Progenitor cell of endocrine pancreas (in vitro differentiated cells): ENCODE measurements at places on chromosomes 16 and 17.

DNA sequence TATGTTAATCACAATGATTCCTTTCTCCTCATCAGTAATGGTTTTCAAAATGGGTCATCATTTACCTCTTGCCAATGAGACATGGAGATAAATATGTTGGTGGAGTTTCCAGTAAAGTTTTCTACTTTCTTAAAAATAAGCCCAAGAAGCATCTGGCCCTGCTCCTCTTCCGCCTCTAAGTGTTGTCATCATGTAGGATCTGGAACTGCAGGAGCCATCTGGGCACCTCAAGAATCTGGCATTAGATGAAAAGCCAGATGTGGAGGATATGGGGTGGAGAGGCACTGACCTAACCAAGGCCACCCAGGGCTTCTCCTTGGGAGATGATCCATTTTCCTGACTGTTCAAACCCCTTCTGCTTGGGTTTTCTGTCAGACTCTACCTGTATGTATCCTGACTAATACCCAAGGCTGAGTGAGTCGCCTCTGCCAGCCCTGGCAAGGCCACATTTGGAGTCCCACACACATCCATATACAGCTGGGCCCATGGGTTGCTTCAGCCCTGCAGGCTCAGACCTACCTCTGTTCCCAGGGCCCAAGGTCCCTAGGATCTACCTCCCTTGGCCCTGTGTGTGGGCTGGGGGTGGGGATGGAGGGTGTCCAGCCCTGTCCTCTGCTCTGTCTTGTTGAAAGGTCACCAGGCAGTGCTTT is 24.6 kb downstream of the CCDC182 start:
- DNase-seq, result no peak

DNA sequence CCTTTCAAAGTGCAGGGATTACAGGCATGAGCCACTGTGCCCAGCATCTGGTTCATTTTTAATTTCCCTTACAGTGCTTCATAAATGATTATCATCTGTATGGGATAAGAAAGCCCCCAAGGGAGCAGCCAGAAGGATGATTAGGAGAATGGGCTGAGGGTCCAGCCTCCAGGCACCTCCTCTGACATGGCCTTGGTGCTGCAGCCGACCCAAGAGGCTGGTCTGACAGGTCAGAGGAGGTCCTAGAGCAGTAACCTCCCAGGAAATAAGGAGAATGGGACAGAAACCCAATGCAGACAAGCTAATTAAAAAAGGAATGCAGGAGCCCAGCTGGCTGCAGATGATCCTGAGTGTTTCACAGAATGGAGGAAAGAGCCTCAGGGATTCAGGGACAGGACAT is 29.0 kb downstream of the MRC2 start:
- DNase-seq, result no peak

- DNase-seq, result no peak
Observed at GRCh38 chr17:39688945-39689344, 1.1 kb upstream of the PGAP3 start.

DNA sequence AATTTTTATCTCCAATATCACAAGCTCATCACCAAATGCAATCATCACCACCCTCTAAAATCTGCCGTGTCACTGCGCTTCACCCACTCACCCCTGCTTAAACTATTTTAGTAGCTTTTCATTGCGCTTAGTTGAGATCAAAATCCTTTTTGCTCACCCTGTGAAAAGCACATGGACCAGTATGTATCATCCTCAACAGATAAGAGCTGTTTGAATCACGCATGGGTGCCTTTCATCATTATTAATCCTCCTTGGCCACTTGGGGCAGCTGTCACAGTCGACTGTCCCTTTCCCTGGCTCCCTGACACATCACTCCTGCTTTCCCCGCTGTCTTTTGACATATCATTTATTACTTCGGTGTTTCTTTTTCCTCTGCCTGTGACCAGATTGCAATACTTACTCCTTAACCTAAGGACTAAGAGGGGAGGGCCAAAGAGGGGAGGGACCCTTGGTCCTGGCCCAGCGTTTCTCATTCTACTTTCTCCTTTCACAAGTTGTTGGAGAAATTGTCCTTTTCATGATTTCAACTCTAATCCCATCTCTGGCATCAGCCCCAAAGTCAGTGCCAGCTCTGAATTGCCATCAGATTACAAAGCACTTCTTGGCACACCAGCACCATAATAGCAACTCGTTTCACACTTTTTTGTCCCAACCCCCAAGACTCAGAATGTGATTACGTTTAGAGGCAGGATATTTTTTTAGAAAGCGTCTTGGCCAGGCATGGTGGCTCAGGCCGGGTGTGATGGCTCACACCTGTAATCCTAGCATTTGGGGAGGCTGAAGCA is 8.6 kb upstream of the KDM6B start:
- DNase-seq, result no peak
